ENCODE measurements at places on chromosomes 7 and 10. TPM values are rescaled to one million over a fixed set of nuclear protein-coding genes. Genes with fewer than 3 reads are reported as not detected.

Gene VAX1
- 1.3 TPM for total RNA-seq

Gene GLRX3
- 247 TPM for total RNA-seq

Gene SLC13A1
- total RNA-seq = not detected

Gene FAM221A
- 1.6 TPM for total RNA-seq

Gene UNCX
- total RNA-seq = 0.07 TPM

Gene MEOX2
- total RNA-seq = not detected

Gene APBB1IP
- 8.5 TPM for total RNA-seq

Gene CPA1
- total RNA-seq = not detected

Gene MALRD1
- total RNA-seq = not detected

Gene PVRIG
- total RNA-seq = not detected

Gene PRR15
- 1.5 TPM for total RNA-seq

Gene LLCFC1
- total RNA-seq = not detected

Gene TECPR1
- total RNA-seq = 6.3 TPM

Gene NEUROG3
- total RNA-seq = not detected

Gene TECTB
- not detected for total RNA-seq

Gene COL13A1
- 0.27 TPM for total RNA-seq

Gene GNAT3
- total RNA-seq = not detected

Gene DNAJC12
- total RNA-seq = 55.6 TPM

Gene SH2D4B
- not detected for total RNA-seq

Gene HGF
- 0.13 TPM for total RNA-seq

Gene FAM25C
- total RNA-seq = 2.0 TPM

Gene SERPINE1
- 846 TPM for total RNA-seq

Gene HABP2
- total RNA-seq = 0.13 TPM

Gene HOXA5
- total RNA-seq = 6.2 TPM

Gene PRSS58
- not detected for total RNA-seq

Gene RAB11FIP2
- total RNA-seq = 11.7 TPM

Gene GSTO2
- total RNA-seq = 2.2 TPM

Gene AKR1C3
- 1,302 TPM for total RNA-seq

Gene SLK
- 30.3 TPM for total RNA-seq

Gene SPDYE2B
- total RNA-seq = not detected

Gene GFRA1
- total RNA-seq = 12.3 TPM

Gene PON1
- 0.28 TPM for total RNA-seq

Gene AKR1C8
- total RNA-seq = 0.49 TPM

Gene FANK1
- 3.2 TPM for total RNA-seq

Gene CDC123
- 131 TPM for total RNA-seq

Gene UFSP1
- 5.0 TPM for total RNA-seq

All from A549 treated with DMSO at 1 μM for 4 hours (cell line).